ENCODE measurements at places on chromosomes 7 and 10.

DNA sequence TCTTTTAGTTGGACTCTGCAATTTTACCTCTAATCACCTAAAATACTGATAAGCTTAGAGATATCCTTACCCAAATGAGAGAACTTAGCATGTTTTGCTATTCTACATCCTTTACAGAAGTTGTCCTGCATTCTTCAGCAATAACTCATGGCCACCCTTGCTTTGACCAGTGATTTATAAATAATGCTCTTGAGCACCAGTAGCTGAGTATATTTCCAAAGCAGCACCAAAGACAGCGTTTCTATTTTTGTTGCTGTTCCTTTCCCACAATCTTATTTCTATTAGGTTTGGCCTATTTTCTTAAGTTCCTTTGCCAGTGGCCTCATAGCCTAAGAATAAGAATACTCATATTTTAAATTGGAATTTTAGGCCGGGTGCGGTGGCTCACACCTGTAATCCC is 15.0 kb downstream of the ARPC1A start:
- no peak for DNase-seq

- no peak for DNase-seq
These were observed 87.2 kb downstream of the CALD1 start for GRCh38 chr7:134866617-134867016.

DNA sequence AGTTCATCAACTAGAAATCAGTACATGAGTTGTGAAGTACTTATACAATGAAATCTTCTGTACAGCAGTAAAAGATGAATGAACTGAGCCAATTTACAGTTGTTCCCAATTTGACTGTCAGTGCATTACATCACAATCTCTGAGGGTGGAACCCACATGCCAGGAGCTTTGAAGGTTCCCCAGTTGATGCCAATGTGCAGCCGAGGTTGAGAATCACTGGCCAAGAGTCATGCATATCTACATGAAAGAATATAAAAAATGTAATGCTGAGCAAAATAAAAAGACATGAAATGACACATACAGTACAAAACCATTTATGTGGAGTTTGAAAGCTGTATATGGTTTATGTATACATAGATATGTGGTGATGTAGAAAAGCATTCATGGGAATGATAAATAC is 22.1 kb upstream of the CCNJ start:
- no peak for DNase-seq

- DNase-seq, result no peak
These were observed 69.1 kb downstream of the SCRN1 start for GRCh38 chr7:29920491-29920890.

- DNase-seq, result no peak
These were observed 410.1 kb downstream of the SUGCT start for GRCh38 chr7:40544871-40545303.

- DNase-seq, result no peak
These were observed 23.5 kb downstream of the GNG11 start for GRCh38 chr7:93945083-93945482.

GRCh38 chr7:85895835-85896234 is 709.0 kb upstream of the SEMA3D start:
- DNase-seq, result no peak

- DNase-seq, result no peak
These were observed 84.6 kb downstream of the VPS50 start for GRCh38 chr7:93316730-93317129.

DNA sequence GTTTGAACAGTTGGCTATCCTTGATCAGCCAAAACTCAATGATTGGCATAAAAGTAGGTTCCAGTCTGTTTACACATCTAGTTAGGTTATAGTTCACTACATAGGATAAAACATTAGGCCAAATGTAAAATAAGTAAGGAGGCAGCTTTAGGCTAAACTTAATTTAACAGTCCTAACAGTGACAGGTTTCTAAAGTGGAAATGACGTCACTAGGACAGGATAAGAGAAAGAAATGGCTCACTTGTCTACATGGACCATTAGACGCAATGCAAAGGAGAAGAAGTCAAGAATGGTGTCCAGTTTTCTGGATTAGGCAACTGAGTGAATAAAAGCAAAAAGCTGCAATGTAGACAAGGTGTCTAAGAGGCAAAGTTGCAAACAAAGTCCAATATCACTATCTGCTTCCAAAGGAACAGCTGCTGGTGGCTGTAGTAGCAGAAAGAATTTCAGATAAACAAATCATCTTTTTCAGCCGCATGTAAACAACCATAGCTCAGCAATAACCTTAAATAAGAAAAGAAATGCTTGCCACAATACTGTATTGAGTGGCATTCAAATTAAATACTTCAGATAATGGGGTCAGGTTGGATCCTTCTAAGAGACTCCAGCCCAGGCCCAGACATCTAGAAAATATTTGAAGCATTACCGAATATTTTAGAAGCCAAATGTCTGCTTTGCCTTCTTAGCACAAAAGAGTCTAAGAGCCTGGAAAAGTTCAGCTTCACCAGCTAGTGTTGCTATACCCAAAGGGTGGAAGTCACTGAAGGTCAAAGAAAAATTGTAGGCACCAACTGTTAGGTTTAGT is 154.2 kb downstream of the NEBL start:
- DNase-seq, result no peak

DNA sequence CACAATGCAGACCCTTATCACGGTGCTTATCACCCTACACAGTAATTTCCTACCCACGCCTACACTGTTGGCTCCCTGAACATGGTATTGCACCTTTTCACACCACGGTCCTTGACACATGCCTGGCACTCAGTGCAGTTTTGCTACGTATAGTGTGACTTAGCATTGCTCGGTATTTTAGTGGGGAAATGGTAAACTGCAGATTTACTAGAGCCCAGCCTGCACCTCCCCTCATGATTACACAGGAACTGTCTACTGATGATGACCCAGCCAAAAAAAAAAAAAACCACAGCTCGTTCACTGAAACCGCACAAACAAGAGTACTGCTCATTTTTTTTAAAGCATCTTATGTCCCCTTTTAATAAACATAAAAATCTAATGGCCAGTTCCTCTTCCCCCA is 124.2 kb upstream of the ZNF746 start:
- no peak for DNase-seq

GRCh38 chr7:90968871-90969270 is 295.4 kb upstream of the FZD1 start:
- DNase-seq, result no peak

- no peak for DNase-seq
These were observed 213.4 kb downstream of the GPR37 start for GRCh38 chr7:124552217-124552616.

- DNase-seq, result no peak
These were observed 75.3 kb upstream of the NFE2L3 start for GRCh38 chr7:26076691-26077090.

DNA sequence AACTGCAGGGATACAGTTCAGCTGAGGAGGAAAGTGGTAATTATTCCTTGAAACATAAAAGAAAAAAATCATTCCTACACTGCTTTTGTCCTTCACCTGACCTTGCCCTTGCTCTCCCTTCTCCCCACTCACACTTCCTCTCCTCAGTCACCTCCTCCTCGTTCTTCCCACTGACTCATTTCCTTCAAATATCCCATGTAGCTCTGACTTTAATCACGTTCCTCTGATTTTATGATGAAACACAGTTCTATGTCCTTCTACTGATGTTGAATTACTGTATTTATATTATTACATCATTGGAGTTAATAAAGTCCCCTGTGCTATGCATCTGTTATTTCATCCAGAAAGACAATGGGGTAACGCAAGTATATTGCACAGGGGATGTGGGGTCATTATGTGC is 575.6 kb downstream of the POM121L12 start:
- DNase-seq, result no peak

Data from T follicular helper cell (primary cell).